GM12878 (cell line): ENCODE measurements at places on chromosomes 5 and 9. TPM values are rescaled to one million over a fixed set of nuclear protein-coding genes. Genes with fewer than 3 reads are reported as not detected.

CDKN2A gene
- 28.0 and 30.6 TPM in 2 replicates for total RNA-seq

DNA sequence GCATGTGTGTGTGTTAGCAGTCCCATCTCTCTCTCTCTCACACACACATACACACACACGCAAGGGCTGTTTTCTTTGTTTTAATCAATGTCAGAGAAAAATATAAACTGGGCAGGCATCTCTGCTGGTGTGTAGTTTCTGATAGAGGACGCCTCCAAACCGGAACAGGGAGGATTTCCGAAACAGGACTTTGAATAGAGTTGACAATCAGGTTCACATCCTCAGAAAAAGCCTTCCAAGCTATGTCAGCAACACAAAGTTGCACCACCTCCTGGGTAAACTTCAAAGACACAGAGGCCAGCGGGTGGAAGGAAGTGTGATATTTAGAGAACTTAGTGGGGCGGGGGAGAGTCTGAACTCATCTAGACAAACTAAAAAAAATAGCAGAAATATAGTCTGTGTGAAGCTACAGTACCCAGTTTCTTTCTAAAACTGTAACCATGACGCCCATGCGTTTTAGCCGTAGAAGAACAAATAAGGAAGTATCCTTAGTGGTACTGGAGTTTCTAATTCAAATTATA is 1.2 kb downstream of the ST8SIA4 start:
- no peak for DNase-seq

DNA sequence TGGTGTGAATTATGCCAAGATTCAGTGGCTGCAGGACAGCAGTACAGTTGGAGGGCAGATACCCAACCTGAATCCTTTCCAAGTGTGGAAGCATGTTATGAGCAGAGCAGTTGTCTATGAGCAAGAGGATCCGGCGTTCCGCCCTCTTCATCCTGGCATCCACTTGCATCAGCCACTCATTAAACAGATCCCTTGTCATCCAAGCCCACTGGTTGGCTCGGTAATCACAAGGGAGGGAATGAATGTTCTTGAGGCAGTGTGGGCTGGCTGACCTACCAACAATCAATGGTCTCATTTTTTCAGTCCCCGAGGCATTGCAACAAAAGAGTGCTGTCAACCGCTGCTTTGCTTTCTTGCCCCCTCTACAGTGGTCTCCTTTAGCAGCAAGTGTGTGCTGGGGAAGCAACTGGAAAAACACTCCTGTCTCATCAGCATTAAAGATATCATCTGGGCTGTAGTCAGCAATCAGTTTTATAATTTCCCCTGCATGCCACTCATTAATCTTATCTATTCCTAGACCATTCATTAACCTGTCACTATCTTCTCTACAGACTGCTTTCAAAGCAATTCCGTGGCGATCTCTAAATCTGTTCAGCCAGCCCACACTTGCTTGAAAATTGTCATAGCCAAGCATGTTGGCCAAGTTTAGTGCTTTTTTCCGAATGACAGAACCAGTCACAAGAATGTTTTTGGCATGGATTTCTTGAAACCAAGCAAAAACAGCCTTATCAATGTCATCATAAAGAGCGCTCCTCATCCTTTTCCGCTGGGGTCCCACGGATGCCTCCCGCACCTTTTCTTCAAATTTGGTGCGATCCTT is 4.9 kb downstream of the TIGD6 start:
- DNase-seq, result no peak

DNA sequence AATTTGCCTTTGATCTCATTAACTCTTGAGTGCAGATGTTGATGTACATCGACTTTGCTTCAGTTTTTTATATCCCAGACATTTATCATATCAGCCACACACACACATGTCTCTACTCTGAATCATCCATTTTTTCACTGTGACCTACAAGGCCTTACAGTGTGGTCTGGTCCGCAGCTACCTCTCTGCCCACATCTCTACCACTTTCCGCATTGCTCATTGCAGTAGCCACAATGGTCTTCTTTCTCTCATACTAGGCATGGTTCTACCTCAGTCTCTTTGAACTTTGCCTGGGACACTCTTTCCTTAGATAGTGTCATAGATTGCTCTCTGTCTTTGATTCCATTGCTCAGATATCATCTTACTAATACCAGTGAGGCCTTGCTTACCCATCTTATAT is 87.9 kb upstream of the FSD1L start:
- no peak for DNase-seq

SPINK6 gene
- not detected in 2 replicates for total RNA-seq
